Bronchial epithelial cell (primary cell): ENCODE measurements at places on chromosomes 4 and X.

GRCh38 chr4:94913316-94913715 is 155.6 kb downstream of the BMPR1B start:
- no peak for DNase-seq

DNA sequence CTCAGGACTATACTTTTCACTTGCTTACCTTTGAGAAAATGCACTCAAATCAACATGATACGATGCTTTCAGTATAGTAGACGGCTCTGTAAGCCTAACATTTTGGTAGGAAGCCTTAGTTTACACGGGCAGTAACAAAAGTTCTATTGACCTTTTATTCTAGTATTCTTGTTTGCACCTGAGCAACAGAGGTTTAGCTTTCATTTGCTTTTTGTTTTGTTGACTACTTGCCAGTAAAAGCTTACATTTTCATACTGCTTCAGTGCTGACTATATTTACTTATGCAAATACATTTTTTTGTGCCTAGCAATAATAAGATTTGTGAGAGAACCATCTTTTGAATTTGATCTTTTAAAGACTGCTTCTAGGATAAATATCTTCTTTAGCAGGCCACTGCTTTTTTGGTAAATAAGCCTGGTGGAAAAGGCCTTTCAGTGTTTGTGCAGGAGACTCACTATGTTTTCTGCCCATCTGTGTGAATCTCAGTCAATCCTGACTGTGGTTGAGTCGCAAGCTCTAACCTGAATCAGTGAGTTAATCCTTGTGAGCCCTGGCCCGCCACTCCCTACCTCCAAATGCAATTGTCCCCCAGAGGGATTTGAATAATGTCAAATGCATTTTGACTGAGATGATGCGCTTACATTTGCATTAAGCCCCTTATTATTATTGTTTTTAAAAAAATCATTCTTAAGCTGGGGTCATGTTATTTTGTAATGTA is 21.9 kb downstream of the FHIP1A start:
- peak; percentile 67 for DNase-seq

DNA sequence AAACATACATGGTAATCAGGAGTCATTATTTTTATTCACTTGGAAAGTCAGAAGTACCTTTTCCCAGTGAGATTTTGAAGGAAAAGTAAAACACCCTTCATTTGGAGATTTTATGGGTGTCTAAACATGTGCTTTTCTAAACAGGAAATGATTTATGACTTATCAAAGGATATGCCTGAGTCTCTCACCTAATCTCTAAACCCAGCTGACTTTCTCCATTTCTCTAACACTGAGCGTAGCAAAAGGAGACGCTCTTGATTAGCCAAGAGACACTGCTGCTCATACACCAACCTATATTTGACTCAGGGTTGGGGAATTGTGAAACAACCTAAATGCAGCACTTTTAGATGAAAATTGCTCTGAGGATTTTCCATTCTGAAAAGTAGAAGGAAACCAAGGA is 468.5 kb upstream of the FTHL17 start:
- DNase-seq = no peak

DNA sequence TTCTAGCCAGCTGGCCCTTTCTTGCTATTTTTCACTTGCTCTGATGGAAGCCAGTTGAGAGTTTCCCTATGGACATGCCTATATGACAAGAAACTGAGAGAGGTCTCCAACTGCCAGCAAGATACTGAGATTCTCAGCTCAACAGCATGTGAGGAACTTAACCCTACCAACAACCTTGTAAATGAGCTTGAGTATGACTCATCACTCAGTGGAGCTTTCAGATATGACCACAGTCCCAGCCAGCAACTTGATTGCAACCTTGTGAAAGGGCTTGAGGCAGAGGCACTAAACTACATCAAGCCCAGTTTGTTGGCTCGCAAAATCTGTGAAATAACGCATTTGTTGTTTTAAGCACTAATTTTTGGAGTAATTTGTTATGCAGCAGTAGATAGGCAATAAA is 175.8 kb downstream of the COMMD8 start:
- DNase-seq = peak; percentile 7

DNA sequence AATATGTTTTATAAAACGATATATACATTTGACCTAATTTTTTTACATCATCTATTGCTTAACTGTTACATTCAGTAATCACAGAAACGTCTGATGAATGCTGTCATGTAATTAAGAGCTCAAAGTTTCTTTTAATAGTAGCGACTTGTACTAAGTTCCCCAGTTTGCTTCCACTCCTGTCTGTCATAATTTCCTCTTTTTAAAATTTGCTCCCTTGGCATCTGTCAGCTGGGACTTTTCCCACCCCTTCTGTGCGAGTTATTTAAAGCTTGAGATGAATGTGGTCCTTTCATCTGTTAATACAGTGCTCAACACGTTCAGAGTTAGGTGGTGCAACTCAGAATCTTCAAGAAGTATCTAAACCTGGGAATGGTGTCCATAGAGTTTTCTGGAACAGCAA is 1.2 kb downstream of the RAP1GDS1 start:
- DNase-seq = no peak

DNA sequence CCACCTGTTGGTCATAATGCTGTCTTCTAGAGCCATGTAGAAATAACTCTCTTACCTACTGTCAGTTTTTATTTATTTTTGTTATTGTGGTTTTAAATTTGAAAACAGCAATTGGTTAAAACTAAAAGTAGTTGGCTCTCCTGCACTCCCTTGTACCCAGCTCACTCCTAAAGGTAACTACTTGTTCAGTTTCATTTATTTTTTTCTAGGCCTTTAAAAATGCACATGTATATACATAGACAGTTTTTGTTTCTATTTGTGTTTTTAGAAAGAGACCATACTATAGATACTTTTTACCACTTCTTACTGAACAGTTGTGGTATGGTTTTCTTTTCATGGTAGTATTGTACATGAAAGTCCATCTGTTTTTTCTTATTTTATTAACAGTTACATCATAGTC is 16.8 kb downstream of the SMAD1 start:
- no peak for DNase-seq

DNA sequence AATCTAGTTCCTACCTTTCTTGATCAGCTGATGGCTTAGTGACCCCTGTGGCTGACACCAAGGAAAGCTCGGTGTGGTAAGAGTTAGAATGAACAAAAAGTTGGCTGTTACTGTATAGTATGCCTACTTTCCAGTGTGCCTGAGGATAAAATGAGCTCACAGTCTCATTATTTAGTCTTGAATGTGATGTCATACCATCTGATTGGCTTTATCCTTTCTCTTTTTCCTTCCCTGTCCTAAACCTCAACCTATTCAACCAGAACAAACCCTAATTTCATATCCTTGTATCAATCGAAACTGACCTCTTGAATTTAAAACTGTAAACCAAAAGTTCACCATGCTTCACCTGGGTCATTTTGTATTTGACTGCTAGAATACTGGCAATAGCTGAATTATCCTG is 156.4 kb downstream of the PPARGC1A start:
- no peak for DNase-seq

DNA sequence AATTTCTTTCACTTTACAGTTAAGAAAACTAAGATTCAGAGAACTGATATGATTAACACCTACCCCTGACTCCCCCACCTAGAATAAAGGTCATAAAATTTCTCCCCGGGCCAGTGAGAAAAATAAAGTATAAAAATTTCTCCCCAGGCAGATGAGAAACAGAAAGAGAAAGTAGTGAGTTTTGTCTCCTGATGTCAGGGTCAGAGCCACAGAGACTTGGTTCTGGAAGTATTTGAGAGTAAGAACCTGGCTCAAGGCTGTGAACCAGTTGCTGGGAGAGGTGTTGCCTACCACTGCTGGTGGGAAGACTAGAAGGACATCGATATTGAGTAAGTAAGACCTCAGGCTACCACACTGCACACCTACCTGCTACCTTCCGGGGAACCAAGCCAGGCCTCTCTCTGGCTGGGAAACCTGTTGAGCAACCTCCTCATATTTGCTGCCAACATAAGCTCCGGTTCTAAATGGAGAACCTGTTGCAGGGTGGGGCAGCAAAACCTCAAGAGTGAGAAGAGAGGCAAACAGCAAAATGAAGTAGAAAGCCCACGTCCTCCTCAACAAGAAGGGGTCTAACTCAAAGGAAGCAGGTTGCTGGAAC is 104.2 kb upstream of the PUDP start:
- peak; percentile 69 for DNase-seq

DNA sequence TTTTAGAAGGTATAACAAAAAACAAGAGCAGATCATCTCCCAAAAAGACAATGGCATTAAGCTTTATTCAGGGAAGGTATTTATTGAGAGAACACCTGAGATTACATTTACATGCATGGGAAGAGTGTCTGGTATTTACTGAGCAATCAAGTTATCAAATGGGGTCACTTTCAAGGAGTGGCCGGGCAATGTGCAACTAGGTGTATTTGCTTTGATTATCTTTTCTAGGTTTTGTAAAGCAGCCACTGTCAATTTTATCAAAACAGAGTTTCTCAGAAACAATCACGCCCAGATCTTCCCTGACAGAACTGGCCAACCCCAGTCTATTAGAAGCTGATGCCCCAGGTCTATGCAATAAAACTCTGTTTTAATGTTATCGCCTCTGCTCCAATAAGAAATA is 169.5 kb downstream of the GLRA2 start:
- DNase-seq = no peak

GRCh38 chr4:163662768-163663167 is 168.3 kb downstream of the TMA16 start:
- no peak for DNase-seq

DNA sequence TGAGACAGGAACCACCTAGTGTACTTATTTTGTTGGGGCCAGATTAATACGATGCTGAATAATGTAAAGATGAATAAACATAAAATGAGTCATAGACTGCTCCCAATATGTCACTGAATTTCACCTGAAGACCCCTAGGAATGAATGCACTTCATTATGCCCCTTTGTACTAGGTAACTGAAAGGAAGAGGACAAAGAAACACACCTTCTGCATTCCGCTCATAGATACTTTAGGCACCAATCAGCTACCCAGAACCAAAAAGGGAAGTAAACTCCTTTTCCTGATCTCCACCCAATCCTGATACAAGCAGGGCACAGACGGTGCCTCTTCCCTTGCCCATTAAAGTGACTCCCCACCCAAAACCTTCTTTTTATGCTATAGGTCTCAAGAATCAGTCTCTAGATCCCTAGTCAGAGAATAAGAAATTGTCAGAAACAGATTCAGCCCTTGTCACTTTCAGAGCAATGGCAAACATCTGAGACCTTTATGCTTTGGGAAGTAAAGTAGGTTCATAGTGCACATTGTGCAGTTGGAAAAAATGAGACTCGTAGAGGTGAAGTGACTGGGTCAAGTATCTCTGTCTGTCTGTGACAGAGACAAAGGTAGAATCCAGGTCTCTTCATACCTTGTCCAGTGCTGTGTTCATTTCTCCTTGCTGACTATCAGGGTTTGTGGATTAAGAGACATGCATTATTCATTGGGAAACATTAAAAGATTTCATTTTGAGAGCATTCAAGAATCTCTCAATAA is 2.3 kb downstream of the GPR174 start:
- no peak for DNase-seq

GRCh38 chr4:147927377-147928137 is 195.7 kb downstream of the ARHGAP10 start:
- no peak for DNase-seq

DNA sequence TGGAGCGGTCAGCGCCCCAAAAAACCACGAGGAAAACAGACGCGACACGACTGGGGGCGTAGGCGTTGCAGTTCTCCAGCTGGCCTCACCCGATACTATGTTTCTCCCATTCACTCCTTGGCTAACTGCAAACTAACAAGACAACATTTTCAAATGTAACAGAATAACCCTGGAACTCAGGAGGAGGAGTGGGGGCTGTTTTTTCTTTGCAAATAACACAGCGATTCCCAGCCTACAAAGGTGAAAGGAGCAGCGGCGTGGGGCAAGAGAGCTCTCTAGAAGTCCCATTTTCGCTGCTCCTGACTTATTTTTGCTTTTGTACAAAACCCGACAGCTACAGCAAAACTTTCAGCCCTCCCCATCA is 1.6 kb downstream of the SOX3 start:
- DNase-seq = no peak

GRCh38 chr4:70743731-70744130 is 22.0 kb downstream of the RUFY3 start:
- DNase-seq = no peak

- DNase-seq = peak; percentile 49
These were observed 323.0 kb downstream of the HNRNPD start for GRCh38 chr4:82050796-82051195.

GRCh38 chrX:148500423-148501385 is at the start of gene AFF2:
Gene AFF2, plus strand, starts transcription at chrX:148500617. Its CDS starts 481 bp downstream, at chrX:148501098.
- no peak for DNase-seq

DNA sequence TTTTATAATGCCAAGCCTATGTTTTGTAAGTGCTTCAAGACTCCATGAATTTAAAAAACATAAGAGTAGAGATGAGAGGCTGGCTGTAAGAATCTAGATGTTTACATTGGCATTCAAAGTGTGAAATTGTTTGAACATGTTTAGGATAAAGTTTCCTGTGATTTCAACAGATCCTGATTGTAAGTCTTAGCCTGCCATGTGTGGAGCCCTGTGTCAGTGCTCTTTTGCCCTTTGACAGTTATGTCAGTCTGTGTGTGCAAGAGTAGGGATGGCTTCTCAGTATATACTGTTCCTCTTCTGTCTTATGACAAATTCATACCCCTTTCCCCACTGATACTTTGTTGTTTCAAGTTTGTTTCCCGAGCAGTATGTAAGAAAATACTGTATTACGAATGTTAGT is 68.2 kb downstream of the USP9X start:
- DNase-seq = peak; percentile 76

DNA sequence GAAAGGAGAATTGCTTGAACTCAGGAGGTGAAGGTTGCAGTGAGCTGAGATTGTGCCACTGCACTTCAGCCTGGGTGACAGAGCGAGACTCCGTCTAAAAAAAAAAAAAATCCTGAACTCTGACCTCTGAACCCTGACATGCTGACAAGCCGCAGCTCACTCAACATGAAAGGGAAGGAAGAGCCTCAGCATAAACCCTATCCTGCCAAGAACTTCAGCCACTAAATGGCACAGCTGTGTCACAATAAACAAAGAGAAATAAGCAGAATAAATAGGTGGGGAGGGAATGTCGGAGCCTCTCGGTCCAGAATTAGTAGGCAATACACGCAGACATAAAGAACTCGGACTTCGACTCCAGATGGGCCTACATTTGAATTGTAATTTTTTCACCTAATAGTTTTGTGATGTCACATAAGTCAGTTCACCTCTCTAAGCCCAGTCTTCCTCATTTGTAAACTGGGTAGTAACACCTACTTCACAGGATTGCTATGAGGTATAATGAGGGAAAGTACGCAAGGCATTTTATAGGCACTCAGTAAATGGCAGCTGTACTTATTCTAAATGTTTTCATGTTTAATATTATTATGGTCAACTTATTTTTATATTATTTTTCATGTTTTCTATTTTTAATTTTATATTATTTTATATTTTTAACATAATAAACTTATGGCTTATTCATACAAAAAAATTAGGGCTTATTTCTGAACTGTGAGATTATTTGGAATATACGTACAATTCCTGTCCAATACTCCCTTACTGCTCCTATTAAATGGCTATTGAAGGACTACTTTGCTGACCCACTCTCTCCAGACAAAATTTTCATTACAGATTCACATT is 243.4 kb downstream of the SCFD2 start:
- DNase-seq = no peak

- DNase-seq = no peak
These were observed 11.8 kb upstream of the HSD17B10 start for GRCh38 chrX:53445977-53446376.

GRCh38 chr4:646460-646859 is 21.1 kb downstream of the PDE6B start:
- DNase-seq = no peak

- DNase-seq = no peak
These were observed 58.2 kb upstream of the NPNT start for GRCh38 chr4:105837037-105837436.

GRCh38 chrX:109774706-109775105 is 41.6 kb upstream of the ACSL4 start:
- DNase-seq = peak; percentile 85
